Epithelial cell of proximal tubule (primary cell): ENCODE measurements at places on chromosomes 4 and X. TPM values are rescaled to one million over a fixed set of nuclear protein-coding genes. Genes with fewer than 3 reads are reported as not detected.

- no peak for DNase-seq
Measured at GRCh38 chr4:42638321-42638720, 18.6 kb downstream of the ATP8A1 start.

Gene F11
- not detected in 2 replicates for total RNA-seq

Gene NXF2B
- not detected in 2 replicates for total RNA-seq

Gene ELF2
- total RNA-seq = 17.1 and 24.1 TPM in 2 replicates

DNA sequence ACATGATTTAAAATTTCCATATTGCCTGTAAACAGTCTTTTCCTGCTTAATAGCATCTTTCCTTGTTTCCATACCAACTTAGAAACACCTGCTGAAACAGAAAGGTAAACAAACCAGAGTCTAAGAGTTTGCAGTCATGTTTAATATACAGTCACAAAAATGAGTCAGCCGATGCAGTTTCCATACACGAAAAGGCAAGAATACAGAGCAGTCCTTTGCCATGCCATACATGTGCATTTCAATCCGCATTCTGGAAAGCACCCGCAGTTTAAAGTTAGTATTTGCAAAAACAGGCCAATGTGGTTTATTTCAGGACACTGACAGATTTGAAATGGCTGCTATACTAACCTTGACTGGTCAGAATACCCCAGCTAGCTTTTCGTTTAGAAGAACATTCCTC is 32.1 kb downstream of the ASB5 start:
- no peak for DNase-seq

Gene ARHGAP24
- total RNA-seq = 3.3 and 9.9 TPM in 2 replicates

DNA sequence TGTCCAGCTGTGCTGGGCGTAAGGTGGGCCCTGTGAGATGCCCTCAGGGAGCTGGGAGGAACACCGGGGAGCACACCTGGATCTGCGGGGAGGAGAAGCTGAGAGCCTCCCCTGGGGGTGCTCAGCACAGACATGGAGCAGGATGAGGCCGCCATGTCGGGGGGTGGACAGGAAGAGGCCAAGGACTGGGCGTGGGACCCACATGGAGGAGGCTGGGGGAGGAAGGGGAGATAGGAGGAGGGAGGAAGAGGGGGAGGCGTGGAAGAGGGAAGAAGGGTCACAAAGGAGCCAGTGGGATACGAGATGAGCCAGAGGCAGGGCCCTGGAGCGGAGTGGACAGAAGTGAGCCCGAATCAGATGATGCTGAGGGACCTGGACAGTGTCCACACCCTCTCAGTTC is 66.3 kb downstream of the ZFYVE28 start:
- DNase-seq = no peak

Gene PCSK1N
- 12.4 and 19.3 TPM in 2 replicates for total RNA-seq

- no peak for DNase-seq
Measured at GRCh38 chrX:85941275-85941674, 106.1 kb downstream of the CHM start.

DNA sequence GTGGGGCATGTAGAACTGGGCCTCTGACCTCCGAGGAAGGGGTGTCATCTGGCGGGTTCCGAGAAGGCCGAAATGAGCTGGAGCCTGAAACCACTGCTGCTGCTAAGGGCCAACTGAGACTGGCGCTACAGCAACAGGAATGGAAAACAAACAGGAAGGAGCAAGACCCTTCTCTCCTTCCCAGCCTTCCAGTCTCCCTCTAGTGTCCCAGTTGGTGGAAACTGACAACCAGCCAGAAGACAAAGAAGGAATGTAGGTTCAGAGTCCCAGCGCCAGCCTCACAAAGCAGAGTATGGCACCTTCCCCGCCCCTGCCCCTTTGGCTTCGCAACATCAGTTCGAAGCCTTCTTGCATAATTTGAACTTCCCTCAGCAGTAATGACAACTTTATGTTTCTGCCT is 24.4 kb upstream of the PDZD4 start:
- no peak for DNase-seq
